Sigmoid colon (tissue), 7 donors: ENCODE measurements at places on chromosomes 13 and 19. TPM values are rescaled to one million over a fixed set of nuclear protein-coding genes. Genes with fewer than 3 reads are reported as not detected.

The ATP4B gene
- not detected for total RNA-seq

The CCDC122 gene
- 3.0 TPM for total RNA-seq

The TNFSF11 gene
- not detected for total RNA-seq

The GARIN5A gene
- 7.1 TPM for total RNA-seq

GRCh38 chr13:69410761-69411160 is 696.9 kb upstream of the ATXN8OS start:
- H3K4me1 ChIP-seq: no peaks in the 10 kb centered on the region
- H3K36me3 ChIP-seq: no peaks in the 10 kb centered on the region
- DNase-seq: no peak
- no peak overlapping the region for H3K4me3 ChIP-seq
- H3K27ac ChIP-seq: no peak overlapping the region

- no peaks in the 10 kb centered on the region for H3K27me3 ChIP-seq
- H3K27ac ChIP-seq: no peak overlapping the region
- H3K36me3 ChIP-seq: no peaks in the 10 kb centered on the region
Observed at GRCh38 chr13:105997581-105998550, 537.6 kb downstream of the EFNB2 start.

- peaks cover 5% of the 10 kb centered on the region for H3K4me1 ChIP-seq
- no peaks in the 10 kb centered on the region for H3K27me3 ChIP-seq
- H3K27ac ChIP-seq: no peak overlapping the region
- peak; percentile 82 for DNase-seq
- H3K4me3 ChIP-seq: no peak overlapping the region
Observed at GRCh38 chr19:12985049-12985776, 10.1 kb upstream of the NFIX start.

- no peak overlapping the region for H3K4me3 ChIP-seq
- H3K27me3 ChIP-seq: no peaks in the 10 kb centered on the region
- no peaks in the 10 kb centered on the region for H3K4me1 ChIP-seq
- H3K36me3 ChIP-seq: no peaks in the 10 kb centered on the region
- no peak overlapping the region for H3K27ac ChIP-seq
Observed at GRCh38 chr19:19860756-19861390, 4.8 kb upstream of the ZNF253 start.

GRCh38 chr19:2140138-2140569 is 11.2 kb downstream of the AP3D1 start:
- H3K4me3 ChIP-seq: no peak overlapping the region
- H3K27ac ChIP-seq: no peak overlapping the region
- DNase-seq: no peak
- H3K4me1 ChIP-seq: peaks cover 2% of the 10 kb centered on the region
- H3K27me3 ChIP-seq: no peaks in the 10 kb centered on the region

DNA sequence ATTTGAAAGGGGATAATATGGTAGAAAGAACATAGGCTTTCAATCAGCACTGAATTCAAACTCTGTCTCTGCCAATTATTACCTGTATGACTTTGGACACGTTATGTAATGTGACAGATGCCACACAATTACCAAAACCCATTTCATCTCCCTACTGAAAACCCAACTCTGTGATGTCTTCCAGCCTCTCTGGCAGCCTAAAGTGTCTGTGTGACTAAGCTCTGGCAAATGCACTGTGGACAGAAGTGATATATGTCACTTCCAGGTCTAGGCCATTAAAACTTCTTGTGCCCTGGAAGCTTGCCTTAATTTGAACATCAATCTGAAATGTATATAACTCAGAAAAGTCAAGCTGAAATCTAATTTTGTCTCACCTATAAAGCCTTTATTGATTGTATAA is 552.0 kb downstream of the RFC3 start:
- no peak for DNase-seq
- H3K27me3 ChIP-seq: no peaks in the 10 kb centered on the region
- no peak overlapping the region for H3K4me3 ChIP-seq
- no peaks in the 10 kb centered on the region for H3K36me3 ChIP-seq
- no peak overlapping the region for H3K27ac ChIP-seq
- H3K4me1 ChIP-seq: peaks cover 6% of the 10 kb centered on the region

DNA sequence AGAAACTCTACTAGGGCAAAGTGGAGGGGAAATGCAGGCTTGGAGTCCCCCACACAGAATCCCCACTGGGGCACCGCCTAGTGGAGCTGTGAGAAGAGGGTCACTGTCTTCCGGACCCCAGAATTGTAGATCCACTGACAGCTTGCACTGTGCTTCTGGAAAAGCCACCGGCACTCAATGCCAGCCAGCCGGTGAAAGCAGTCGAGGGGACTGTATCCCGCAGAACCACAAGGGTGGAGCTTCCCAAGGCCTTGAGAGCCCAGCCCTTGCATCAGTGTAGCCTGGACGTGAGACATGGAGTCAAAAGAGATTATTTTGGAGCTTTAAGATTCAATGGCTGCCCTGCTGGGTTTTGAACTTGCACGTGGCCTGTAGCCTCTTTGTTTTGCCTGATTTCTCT is 47.2 kb upstream of the FAM124A start:
- H3K27me3 ChIP-seq: no peaks in the 10 kb centered on the region
- H3K4me1 ChIP-seq: no peaks in the 10 kb centered on the region
- H3K4me3 ChIP-seq: no peak overlapping the region
- H3K27ac ChIP-seq: no peak overlapping the region
- no peaks in the 10 kb centered on the region for H3K36me3 ChIP-seq

GRCh38 chr13:47904891-47905290 is 96.2 kb downstream of the SUCLA2 start:
- H3K27me3 ChIP-seq: no peaks in the 10 kb centered on the region
- no peak for DNase-seq
- no peaks in the 10 kb centered on the region for H3K4me1 ChIP-seq
- no peaks in the 10 kb centered on the region for H3K36me3 ChIP-seq
- no peak overlapping the region for H3K27ac ChIP-seq

GRCh38 chr19:27971071-27971470 is 1241.9 kb downstream of the UQCRFS1 start:
- no peaks in the 10 kb centered on the region for H3K4me1 ChIP-seq
- no peaks in the 10 kb centered on the region for H3K27me3 ChIP-seq
- no peaks in the 10 kb centered on the region for H3K36me3 ChIP-seq
- H3K4me3 ChIP-seq: no peak overlapping the region
- no peak overlapping the region for H3K27ac ChIP-seq

DNA sequence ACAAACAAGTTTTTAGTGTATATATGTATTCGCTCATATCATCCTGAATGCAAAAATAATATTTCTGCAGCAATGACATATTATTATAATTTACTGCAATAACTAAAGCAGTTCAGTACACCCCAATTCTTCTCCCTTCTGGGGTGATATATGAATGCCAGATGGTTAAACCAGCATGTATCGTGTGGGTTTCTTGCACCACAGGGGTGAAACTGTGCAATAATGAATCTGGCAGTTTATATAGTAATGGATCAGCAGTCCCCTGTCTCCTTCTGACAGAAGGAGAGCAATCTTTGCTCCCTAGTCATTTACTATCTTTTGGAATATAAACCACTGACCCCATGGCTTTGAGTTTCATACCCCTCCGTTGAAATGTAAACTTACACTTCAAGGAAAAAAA is 228.6 kb upstream of the KLHL1 start:
- H3K4me1 ChIP-seq: no peaks in the 10 kb centered on the region
- no peaks in the 10 kb centered on the region for H3K36me3 ChIP-seq
- no peak for DNase-seq
- no peaks in the 10 kb centered on the region for H3K27me3 ChIP-seq
- H3K27ac ChIP-seq: no peak overlapping the region

- H3K27ac ChIP-seq: peak overlapping the region; percentile 62
- H3K4me3 ChIP-seq: no peak overlapping the region
- H3K27me3 ChIP-seq: no peaks in the 10 kb centered on the region
- H3K4me1 ChIP-seq: no peaks in the 10 kb centered on the region
- no peak for DNase-seq
Observed at GRCh38 chr13:32038343-32038742, 6.8 kb downstream of the FRY start.

DNA sequence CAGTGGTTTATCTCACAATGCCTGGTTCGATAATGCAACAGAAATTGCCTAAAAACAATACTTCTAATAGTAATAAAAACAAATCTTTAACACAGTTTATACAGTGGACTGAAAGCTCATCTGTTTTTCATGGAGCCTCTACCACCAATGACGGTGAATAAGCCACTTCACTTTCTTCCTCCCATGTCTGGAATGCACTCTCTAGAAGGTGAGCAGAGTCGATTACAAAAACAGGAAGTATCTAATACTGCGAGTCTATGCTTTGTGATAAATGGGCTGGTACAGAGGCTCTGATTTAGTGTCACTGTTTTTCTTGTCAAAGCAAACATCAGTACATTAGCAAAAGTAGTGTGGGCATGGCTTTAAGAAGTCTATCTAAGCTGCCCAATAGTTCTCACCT is 1348.6 kb upstream of the SLC10A2 start:
- H3K27me3 ChIP-seq: no peaks in the 10 kb centered on the region
- H3K36me3 ChIP-seq: no peaks in the 10 kb centered on the region
- H3K27ac ChIP-seq: no peak overlapping the region
- no peaks in the 10 kb centered on the region for H3K4me1 ChIP-seq

DNA sequence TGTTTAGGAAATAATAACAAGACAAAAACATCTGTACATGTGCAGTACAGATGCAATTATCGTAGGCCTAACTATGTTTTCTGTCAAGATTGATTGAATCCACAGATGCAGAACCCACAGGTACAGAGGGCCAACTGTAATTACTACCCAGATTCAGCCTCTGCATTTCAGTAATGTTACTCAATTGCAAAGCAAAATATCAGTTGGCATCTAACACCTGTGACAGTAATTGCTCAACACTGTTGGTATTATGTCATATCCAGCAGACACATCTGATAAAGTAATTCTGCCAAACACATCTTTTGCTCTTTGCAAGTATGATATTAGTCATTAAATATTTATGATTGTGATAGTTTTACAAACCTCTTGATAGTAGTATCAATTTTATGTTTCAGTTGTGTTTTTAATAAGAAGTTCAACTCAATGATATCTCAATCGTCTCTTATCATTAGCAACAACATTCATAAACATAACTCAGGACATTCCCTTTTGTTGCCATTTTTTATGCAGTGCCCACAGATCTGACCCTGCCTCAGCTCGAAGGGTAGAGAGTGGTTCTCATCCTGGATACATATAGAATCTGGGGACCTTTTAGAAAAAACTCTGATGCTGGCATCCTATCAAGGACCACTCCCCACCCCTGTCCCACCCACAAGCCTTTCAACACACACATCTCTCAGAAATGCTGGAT is 104.7 kb downstream of the MYCBP2 start:
- no peaks in the 10 kb centered on the region for H3K27me3 ChIP-seq
- DNase-seq: no peak
- no peaks in the 10 kb centered on the region for H3K4me1 ChIP-seq

GRCh38 chr19:38503077-38503410 is 69.6 kb downstream of the RYR1 start:
- no peak overlapping the region for H3K4me3 ChIP-seq
- H3K27me3 ChIP-seq: peaks cover 6% of the 10 kb centered on the region
- no peak overlapping the region for H3K27ac ChIP-seq
- H3K4me1 ChIP-seq: no peaks in the 10 kb centered on the region
- DNase-seq: no peak

DNA sequence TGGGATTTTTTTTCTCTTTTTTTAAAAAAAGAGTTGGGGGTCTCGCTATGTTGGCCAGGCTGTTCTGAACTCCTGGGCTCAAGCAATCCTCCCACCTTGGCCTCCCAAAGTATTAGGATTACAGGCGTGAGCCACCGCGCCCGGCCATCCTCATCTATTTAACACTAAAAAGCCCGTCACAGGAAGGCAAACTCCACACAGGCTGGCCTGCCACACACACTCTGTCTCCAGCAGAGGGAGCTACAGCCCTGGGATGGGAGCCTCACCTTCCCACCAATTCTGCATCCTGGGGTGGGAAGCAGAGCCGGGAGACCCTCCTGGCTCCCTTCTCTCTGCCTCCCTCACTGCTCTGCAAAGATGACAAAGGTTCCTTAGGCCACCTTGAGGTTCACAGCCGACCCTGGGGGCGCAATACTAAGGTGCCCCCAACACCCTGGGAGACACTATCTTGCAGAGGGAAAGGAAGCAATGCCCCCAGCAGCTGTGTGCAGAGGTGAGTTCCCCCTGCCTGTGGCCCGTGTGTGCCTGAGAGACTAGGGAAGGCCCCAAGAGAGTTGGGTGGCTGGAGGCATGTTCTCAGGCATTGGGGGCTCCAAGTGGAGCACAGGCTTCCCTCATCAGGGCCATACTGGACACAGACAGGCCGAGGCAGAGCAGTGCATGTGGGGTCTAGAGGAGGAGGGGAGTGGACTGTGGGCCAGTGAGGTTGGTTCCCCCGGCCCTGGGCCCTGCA is 27.4 kb upstream of the TIMM44 start:
- no peaks in the 10 kb centered on the region for H3K4me1 ChIP-seq
- H3K27ac ChIP-seq: no peak overlapping the region
- no peak for DNase-seq
- H3K27me3 ChIP-seq: no peaks in the 10 kb centered on the region
- peaks cover 94% of the 10 kb centered on the region for H3K36me3 ChIP-seq
- H3K4me3 ChIP-seq: no peak overlapping the region

DNA sequence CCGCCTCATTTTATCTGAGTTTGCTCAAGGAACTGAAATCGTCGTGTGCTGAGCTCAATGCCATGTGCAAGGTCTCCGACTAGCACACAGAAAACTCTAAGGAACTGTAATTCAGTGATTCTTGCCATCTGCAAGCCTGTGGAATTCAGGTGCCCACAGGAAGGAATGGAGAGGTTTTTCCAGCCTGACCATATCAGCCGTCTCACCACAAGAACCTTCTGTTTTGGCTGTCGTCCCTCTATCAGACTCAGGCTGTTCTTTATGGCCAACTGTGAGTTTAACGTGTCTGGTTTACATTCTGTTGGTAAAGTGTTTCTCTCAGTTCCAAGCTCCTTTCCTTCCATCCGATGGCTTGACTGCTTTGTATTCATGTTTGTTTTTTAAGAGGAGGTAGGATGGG is 293.5 kb downstream of the SPRY2 start:
- H3K27me3 ChIP-seq: no peaks in the 10 kb centered on the region
- H3K4me3 ChIP-seq: no peak overlapping the region
- no peak overlapping the region for H3K27ac ChIP-seq

GRCh38 chr19:46082728-46083050 is 41.8 kb downstream of the IGFL3 start:
- no peak overlapping the region for H3K27ac ChIP-seq
- peaks cover 9% of the 10 kb centered on the region for H3K27me3 ChIP-seq
- no peak overlapping the region for H3K4me3 ChIP-seq
- H3K36me3 ChIP-seq: no peaks in the 10 kb centered on the region
- peaks cover 9% of the 10 kb centered on the region for H3K4me1 ChIP-seq

DNA sequence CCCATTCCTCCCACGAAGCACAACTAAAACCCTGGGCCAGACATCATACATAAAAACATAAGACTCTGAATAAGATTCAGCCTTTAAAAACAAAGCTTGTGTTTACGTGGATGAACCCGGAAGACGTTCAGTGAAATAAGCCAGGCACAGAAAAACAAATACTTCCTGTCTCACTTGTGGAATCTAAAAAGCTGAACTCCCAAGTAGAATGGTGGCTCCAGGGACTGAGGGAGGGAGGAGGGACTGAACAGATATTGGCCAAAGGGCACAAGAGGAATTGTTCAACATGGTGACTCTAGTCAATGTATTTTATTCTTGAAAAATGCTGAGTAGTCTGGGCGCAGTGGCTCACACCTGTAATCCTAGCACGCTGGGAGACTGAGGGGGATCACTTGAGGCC is 35.7 kb upstream of the TPM4 start:
- H3K4me3 ChIP-seq: no peak overlapping the region
- H3K27me3 ChIP-seq: no peaks in the 10 kb centered on the region
- H3K4me1 ChIP-seq: peaks cover 7% of the 10 kb centered on the region
- peak; percentile 65 for DNase-seq
